ENCODE measurements at places on chromosomes 1 and 21. TPM values are rescaled to one million over a fixed set of nuclear protein-coding genes. Genes with fewer than 3 reads are reported as not detected.

Gene ANKRD34A
- 0.31 TPM for total RNA-seq

Gene C1QC
- 36.8 TPM for total RNA-seq

Gene TCHH
- total RNA-seq, result 2.9 TPM

DNA sequence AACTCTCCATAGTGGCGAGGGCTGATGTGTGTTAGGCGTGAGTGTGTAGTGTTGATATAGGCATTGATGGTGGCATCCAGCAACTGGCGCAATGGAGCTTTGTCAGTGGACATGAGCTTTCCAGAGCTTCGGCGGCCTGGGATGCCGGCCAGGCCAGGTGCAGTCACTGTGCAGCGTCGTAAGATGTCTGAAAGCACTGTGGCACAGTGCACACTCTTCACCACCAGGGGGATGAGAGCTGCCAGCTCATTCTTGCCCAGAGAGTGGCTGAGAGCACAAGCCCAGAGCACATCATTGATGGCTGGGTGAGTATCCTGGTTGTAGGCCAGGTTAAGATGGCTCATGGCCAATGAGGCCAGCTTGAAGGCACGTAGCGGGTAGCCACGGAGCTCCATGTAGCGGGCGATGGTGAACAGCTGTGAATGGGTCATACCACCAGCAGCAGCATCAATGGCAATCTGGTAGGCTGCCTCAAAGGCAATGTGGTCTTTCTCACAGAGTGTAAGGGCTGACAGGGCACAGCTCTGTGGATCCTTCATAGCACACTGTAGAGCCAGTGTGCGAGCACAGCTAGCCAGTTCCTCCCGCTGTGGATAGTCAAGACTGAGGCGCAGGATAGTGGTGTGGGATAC, 6.7 kb downstream of the UROD start:
- H3K36me3 ChIP-seq, result no peaks in the 10 kb centered on the region
- no peak overlapping the region for H3K4me3 ChIP-seq
- no peak overlapping the region for H3K27ac ChIP-seq
- H3K4me1 ChIP-seq, result peaks cover 10% of the 10 kb centered on the region

- no peaks in the 10 kb centered on the region for H3K36me3 ChIP-seq
- H3K27ac ChIP-seq, result no peak overlapping the region
- DNase-seq, result no peak
- H3K27me3 ChIP-seq, result no peaks in the 10 kb centered on the region
- H3K4me3 ChIP-seq, result no peak overlapping the region
Measured at GRCh38 chr1:177914603-177915002, 55.3 kb downstream of the SEC16B start.

DNA sequence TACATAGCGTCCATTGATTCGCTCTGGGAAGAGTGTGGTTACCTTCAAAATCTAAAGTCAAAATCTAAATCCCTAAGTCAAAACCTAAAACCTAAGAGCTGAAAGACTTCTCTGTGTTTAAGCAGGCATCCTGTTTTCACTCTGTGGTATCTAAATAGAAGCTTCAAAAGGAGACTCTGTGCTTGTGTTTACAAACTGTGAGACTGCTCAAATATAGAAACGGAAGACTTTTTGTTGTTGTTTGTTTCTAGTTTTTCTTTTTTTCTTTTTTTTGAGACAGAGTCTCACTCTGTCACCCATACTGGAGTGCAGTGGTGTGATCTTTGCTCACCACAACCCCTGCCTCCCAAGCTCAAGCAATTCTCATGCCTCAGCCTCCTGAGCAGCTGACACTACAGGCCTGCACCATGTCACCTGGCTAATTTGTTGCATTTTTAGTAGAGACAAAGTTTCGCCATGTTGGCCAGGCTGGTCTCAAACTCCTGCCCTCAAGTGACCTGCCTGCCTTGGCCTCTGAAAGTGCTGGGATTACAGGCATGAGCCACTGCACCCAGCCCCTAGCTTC, 425.9 kb downstream of the SMYD3 start:
- no peaks in the 10 kb centered on the region for H3K4me1 ChIP-seq
- no peak overlapping the region for H3K27ac ChIP-seq
- H3K4me3 ChIP-seq, result no peak overlapping the region
- H3K27me3 ChIP-seq, result no peaks in the 10 kb centered on the region
- H3K36me3 ChIP-seq, result no peaks in the 10 kb centered on the region

DNA sequence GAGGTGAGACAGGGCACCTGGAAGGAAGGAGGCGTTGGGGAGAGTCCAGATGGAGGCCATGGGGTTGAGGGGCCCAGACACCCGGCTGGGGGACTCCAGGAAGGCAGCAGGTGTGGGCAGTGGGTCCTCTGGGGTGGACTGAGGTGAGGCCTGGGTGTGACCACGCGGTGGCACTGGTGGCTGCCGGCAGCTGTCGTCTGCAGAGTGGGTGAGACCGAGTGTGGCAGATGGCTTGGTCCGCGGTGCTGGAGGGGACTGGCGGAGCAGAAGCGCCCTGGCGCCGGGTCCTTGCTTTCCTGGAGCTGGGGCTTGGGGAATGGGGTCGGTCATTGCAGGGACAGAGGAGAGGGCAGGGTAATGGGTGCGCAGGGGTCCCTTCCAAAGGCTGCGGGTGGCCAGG, 12.5 kb downstream of the AGRN start:
- peak; percentile 49 for DNase-seq
- no peak overlapping the region for H3K27ac ChIP-seq
- H3K27me3 ChIP-seq, result no peaks in the 10 kb centered on the region
- H3K4me3 ChIP-seq, result peak overlapping the region; percentile 20
- no peaks in the 10 kb centered on the region for H3K36me3 ChIP-seq
- peaks cover 14% of the 10 kb centered on the region for H3K4me1 ChIP-seq

GRCh38 chr1:212127221-212127620, 91.7 kb downstream of the DTL start:
- DNase-seq, result no peak
- H3K4me3 ChIP-seq, result no peak overlapping the region
- no peaks in the 10 kb centered on the region for H3K4me1 ChIP-seq

DNA sequence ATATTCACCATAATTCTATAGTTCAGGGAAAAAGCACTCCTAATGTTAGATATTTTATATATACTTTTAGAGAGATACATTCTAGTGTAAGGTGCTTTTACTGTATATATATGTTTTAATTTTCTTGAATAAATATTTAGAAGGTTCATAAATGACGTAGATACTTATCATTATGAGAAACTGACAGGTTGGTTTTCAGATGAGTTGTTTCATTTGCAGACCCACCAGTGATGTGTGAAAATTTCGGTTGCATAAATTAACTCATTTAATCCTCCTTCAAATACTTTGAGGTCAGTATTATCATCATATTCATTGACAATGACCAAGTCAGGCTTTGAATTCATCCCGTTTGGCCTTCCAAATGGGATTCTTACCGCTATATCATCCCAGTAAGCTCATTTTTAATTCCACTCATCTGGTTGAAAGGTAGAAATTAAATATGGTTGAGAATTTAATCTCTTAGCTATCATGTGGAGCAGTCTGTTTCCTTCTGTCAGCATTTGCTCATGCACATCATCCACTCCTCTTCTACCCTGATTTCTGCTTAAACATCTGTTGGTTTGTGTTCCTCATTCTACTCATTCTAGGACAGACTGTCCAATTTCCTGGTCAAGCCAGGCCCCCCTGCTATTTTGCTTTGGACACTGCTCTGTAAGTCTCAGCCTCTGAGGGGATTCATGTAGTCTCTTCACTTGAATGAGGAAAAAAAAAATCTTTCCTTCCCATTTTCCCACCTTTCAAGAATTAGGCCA, 1156.6 kb downstream of the PLA2G4A start:
- no peak overlapping the region for H3K4me3 ChIP-seq
- no peak overlapping the region for H3K27ac ChIP-seq
- H3K36me3 ChIP-seq, result no peaks in the 10 kb centered on the region

- H3K27me3 ChIP-seq, result no peaks in the 10 kb centered on the region
- no peaks in the 10 kb centered on the region for H3K36me3 ChIP-seq
- H3K4me1 ChIP-seq, result no peaks in the 10 kb centered on the region
- no peak for DNase-seq
Measured at GRCh38 chr21:24316277-24316922, 1290.9 kb downstream of the MRPL39 start.

- no peak overlapping the region for H3K4me3 ChIP-seq
- H3K36me3 ChIP-seq, result no peaks in the 10 kb centered on the region
- no peak overlapping the region for H3K27ac ChIP-seq
- H3K27me3 ChIP-seq, result no peaks in the 10 kb centered on the region
- no peaks in the 10 kb centered on the region for H3K4me1 ChIP-seq
Measured at GRCh38 chr1:69148731-69149130, 419.0 kb upstream of the LRRC7 start.

DNA sequence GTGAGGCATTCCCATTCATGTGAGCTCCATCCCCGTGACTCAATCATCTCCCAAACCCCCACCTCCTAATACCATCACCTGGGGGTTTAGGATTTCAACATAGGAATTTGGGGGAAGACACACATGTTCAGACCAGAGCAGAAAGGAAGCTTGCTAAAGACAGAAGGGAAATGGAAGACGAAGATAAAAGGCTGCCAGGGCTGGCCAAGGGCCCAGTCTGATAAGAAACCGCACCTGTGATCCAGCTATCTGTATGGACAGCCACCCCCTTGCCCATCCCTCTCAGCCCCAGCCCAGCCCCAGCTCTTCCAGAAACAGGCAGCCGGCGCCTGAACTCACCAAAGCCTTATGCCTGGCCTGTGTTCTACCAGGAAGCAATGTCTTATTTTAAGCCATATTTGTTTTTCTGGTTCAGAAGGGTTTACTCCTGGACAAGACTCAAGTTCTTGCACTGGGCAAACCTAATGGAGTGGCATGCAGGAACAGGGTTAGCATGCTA, 198.4 kb upstream of the VAMP3 start:
- H3K4me3 ChIP-seq, result no peak overlapping the region
- H3K36me3 ChIP-seq, result no peaks in the 10 kb centered on the region
- no peaks in the 10 kb centered on the region for H3K4me1 ChIP-seq
- no peak overlapping the region for H3K27ac ChIP-seq
- H3K27me3 ChIP-seq, result no peaks in the 10 kb centered on the region
- DNase-seq, result no peak

- no peak for DNase-seq
- no peak overlapping the region for H3K4me3 ChIP-seq
- H3K27ac ChIP-seq, result no peak overlapping the region
- no peaks in the 10 kb centered on the region for H3K27me3 ChIP-seq
- no peaks in the 10 kb centered on the region for H3K36me3 ChIP-seq
Measured at GRCh38 chr21:25409978-25410377, 197.3 kb downstream of the MRPL39 start.

DNA sequence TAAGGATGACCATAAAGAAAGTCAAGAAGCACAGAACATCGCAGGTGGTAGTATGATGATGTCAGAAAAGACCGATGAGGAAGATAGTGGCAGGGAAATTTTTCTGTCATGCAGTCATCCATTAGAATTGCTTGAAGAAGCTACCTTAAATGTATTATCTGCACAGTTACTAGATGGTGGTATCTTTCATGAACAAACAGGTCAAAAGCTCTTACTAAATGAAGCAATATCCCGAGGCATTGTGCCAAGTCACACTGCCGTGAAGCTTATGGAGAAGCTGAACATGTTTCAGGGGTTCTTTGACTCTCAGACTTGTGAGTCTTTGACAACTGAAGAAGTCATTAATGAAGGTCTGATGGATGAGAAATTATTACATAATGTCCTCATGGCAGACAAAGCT, 128.8 kb downstream of the MACF1 start:
- no peak for DNase-seq
- H3K4me1 ChIP-seq, result peaks cover 3% of the 10 kb centered on the region
- no peak overlapping the region for H3K27ac ChIP-seq
- H3K4me3 ChIP-seq, result no peak overlapping the region

DNA sequence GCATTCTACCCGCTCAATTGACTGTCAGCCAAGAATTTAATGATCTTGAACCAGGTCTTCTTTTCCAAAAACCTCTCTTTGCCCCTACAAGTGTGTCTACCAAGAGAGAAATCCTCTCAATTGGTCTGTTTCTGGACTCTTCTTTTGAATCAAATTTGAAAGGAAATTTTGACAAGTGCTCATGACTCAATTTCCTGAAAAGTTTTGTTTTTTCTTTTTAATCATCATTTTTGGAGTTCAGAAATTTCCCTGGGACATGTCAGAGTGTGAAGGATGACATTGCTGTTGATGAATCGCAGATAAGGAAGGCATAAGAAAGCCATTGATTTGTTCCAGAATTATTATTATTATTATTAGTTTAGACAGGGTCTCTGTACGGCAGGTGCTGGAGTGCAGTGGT, 88.2 kb upstream of the AKT3 start:
- H3K27me3 ChIP-seq, result no peaks in the 10 kb centered on the region
- DNase-seq, result no peak
- H3K27ac ChIP-seq, result no peak overlapping the region
- no peaks in the 10 kb centered on the region for H3K4me1 ChIP-seq
- H3K36me3 ChIP-seq, result no peaks in the 10 kb centered on the region
- H3K4me3 ChIP-seq, result no peak overlapping the region

DNA sequence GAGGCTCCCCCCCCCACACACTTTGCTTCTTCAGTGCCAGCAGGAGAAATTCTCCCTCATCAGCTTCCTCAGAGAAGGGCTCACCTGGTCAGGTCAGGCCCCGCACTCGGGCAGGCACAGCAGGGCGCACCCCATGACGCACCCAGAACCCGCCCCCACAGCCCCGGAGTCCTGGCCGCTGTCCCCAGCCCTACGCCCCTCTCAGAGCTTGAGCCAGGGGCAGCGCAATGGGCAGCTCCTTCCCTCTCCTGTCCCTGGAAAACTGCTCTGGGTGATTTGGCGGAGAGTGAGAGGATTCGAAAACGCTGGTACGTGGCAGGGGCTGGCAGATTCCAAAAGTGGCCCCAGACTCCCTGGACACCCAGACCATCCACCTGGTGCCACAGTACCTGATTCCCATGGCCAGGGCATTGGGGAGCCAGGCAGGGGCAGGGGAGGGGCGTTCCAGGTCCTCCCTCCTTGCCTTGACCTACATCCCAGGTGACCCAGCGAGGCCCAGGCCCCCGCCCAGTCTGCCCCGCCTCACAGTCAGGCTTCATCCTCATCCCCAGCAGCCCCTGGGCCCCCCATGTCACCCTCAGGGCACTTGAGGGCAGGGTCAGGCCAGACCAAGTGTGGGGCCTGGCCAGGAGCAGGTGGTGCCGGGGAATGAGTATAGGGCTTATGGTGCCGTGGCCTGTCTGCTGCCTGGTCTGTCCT, 23.7 kb downstream of the RRP1 start:
- no peaks in the 10 kb centered on the region for H3K36me3 ChIP-seq
- no peaks in the 10 kb centered on the region for H3K27me3 ChIP-seq
- no peak overlapping the region for H3K27ac ChIP-seq

DNA sequence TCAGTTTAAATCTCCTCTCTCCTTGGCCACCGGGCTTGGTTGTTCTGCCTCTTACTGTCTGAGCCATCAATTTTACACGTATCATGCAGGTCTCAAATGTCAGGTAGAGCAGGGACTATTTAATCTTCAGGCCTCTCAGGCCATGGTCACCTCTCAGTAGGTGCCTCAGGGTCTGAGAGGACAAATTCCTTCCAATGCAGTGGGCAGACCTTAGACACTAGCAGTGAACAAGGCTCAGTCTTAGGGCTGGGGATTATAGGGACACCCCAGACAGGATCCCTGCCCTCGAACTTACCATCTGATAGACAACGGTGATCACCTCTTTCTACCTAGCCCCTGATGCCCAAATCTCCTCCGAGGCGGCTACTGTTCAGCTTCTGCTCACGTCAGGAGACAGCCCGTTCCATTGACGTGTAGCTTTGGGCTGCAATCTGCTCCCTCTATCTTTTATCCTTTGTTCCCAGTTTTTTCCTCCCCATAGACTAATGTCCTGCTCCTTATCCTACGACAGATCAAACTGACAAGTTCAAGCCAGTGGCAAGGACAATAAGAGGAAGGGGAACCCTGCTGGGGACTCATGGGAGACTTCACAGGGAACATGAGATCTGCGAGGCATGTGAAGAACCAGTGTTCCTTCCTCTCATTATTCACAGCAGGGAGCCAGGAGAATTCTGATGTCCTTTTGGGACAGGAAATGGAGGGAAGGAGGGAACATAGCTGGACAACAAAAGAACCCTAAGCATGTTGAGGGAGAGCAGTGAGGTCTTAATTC, 1.4 kb upstream of the MYOG start:
- peaks cover 11% of the 10 kb centered on the region for H3K4me1 ChIP-seq
- no peaks in the 10 kb centered on the region for H3K36me3 ChIP-seq
- no peaks in the 10 kb centered on the region for H3K27me3 ChIP-seq
- no peak overlapping the region for H3K27ac ChIP-seq
- H3K4me3 ChIP-seq, result no peak overlapping the region

All from testis (tissue), 5 donors.